ENCODE measurements at places on chromosomes 13 and 19. TPM values are rescaled to one million over a fixed set of nuclear protein-coding genes. Genes with fewer than 3 reads are reported as not detected.

- no peak for DNase-seq
Observed at GRCh38 chr13:36090592-36090991, 40.6 kb downstream of the DCLK1 start.

DNA sequence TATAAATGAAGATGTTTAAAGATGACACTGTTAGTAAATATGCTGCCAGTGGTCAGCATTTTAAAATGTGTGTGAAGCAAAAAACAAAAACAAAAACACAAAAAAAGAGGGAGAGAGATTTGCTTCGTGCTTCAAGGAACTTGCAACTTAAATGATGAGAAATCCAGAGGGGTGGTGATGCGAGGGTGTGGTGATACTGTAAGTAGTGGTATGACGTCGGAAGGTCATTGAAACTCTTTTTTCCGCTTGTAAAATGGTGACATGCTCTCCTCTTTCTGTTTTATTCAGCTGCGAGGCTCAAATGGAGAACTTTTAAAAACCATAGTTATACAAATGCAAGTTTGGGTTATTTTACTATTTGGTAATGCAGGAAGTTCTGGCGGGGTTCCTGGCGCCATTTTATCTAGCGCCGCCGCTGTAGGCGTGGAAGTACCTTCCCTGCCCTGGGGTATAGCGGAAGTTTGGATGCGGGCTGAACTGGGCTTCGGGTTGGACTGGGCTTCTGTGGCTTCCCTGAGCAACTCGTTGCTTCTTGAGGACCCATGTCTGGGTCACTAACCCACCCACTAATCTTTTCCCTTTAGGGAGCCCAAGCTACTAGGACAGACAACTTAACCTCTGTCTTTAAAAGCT lies 34.8 kb downstream of the DGKH start:
- no peak for DNase-seq

PRR12 gene
- total RNA-seq: 32.7 TPM

CEBPG gene
- total RNA-seq: 17.4 TPM

DNA sequence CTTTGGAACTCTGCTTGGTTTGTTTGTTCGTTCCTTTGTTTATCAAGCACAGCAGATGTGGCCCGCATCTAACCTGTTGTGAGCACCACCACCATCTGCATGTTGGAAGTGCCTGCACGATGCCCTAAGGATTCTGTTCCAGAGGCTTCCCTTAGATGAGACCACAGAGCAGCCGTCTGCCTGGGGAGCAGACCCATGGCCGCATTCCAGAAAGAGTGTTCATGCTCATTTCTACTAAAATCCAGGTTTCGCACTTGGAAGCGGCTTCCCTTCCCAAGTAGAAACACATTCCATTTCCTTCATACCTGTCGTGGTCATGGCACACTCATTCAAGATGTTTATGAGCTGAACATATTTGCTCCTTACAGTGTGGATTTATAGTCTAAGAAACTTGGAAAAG lies 27.2 kb downstream of the COL4A2 start:
- DNase-seq: no peak

DNA sequence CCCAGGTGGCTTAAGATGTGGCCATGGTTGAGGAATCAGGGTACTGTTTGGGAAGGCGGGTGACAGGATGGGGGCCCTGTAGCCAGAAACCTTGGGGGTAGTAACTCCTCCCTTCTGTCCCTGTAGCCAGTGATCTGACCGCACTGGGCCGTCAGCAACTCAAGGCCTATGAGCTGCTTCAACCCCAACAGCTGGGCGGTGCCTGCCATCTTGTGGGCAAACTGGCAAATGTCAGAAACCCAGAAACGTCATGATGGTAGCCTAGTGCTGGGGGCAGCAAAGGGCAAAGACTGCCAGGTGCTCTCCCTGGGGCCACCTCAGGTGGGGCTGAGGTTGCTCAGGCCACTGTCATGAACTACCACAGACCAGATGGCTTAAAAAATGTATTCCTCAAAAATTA lies 3.5 kb downstream of the COPE start:
- no peak for DNase-seq

Measured in tibial nerve (tissue), 4 donors.